Cardiac muscle cell (in vitro differentiated cells and primary cell): ENCODE measurements at places on chromosomes 1 and 21.

- DNase-seq = no peak
Measured at GRCh38 chr1:156717351-156717750, 10.9 kb upstream of the METTL25B start.

- no peak for DNase-seq
Measured at GRCh38 chr21:21898801-21899200, 900.6 kb downstream of the NCAM2 start.

- no peak for DNase-seq
Measured at GRCh38 chr1:197066719-197067456, at the start of gene F13B. Gene F13B, minus strand, starts transcription at chr1:197067260. Its CDS starts 37 bp downstream, at chr1:197067223.

GRCh38 chr1:175530183-175530582 is 213.2 kb downstream of the TNR start:
- DNase-seq = no peak

DNA sequence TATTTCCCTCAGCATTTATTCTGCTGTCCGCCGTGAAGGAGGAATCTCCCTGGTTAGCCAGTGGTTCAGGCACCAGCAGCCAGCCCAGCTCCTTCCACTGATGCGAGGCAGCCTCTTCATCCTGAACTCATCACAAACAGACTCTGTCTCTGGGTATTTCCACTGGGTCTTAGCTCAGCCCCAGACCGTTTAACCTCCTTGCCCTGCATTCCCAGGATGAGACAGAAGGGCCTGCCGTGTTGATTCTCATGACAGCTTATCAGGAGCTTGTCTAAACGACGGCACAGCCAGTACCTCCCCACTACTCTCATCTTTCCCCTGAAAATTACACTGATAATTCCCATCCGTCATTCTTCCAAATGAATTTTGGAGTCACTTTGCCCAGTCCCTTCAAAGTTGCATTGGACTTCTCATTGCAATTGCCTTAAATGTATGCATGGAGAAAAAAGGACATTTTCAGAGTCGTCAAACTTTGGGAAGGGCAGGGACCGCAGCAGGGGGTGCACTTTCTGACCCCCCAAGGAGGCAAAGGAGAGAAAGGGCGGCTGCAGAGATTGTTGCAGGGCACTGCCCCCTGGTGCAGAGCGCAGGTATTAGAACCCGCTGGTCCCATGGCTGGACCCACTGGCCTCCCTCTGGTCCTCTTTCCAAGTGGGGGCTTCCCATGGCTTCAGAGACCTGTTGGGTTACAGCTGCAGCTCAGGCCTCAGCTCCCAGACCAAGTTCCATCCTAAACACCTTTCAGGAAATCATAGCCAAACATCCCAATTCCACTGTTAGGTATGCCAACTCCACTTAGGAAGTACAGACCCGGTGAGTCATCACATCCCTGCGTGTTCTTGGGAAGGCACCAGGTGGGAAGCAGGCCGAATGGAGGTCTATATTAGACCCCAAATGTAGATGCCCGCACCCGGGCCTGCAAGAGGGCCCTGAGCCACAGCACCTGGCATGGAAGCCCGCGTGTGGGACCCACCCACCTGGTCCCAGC is 3.7 kb upstream of the MEGF6 start:
- DNase-seq = peak; percentile 56

DNA sequence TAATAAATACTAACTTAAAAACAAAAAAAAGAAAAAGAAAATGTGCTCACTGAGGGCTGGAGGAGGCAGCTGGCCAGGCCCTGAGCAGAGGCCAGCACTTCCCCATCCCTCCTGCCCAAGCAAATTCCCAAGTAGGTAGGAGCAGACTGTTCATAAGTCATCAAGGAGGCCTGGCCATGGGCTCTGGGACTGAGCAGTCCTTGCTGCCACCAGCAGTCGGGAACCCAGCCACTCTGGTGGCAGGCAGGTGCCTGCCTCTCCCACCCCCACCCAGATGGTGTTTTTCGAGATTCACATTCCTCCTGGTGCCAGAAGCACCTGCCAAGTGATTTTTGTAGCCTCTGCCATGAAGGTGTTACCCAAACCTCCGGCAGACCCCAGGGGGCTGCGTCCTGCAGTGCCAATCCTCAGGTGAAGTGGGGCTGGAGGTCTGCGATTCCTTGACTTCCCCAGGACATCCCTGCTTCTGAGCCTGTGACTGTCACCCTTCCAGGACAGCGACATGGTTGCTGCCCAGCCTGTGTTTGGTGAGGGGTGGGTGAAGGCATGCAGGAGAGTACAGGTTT is 204.2 kb upstream of the TMEM51 start:
- no peak for DNase-seq

- peak; percentile 2 for DNase-seq
Measured at GRCh38 chr1:208942394-208943130, 641.0 kb upstream of the CAMK1G start.
